ENCODE measurements at places on chromosomes 5 and 9.

DNA sequence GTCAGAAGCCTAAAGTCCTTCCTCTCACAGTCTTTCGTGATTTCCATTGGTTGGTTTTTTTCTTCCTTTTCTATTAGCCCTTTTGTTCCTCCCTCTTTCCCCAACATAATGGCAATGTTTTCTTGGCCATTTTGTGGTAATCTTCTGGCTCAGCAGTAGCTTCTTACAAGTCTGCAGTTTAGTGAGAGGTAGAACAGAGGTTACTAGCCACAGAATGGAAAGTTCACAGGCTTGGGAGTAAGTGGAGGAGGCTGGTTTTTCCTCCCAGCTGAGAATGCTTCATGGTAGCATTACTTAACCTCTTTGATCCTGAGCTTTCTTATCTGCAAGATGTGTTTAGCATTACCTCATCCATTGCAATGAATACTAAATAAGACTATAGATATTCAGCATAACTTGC is 346.9 kb downstream of the NFIB start:
- no peak for DNase-seq

DNA sequence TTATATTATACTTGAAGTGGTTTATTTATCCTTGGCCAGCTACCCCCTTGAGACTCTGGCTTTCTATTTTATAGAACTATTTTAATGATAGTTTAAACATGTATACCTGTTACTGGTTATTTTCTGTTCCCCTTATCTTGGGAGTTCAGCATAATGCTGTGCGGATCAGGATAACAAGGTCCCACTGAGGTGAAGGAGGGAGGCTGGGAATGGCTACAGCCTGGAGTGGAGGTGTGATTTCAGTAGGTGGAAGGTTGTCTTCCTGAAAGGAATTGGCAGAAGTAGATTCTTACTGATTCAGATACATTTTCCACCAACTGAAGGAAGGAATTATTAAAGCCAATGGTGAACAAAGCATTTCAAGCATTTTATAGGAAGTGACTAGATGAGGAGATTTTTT is 38.9 kb downstream of the PAM start:
- no peak for DNase-seq

- DNase-seq, result no peak
Measured at GRCh38 chr9:935348-935965, 41.0 kb upstream of the DMRT3 start.

DNA sequence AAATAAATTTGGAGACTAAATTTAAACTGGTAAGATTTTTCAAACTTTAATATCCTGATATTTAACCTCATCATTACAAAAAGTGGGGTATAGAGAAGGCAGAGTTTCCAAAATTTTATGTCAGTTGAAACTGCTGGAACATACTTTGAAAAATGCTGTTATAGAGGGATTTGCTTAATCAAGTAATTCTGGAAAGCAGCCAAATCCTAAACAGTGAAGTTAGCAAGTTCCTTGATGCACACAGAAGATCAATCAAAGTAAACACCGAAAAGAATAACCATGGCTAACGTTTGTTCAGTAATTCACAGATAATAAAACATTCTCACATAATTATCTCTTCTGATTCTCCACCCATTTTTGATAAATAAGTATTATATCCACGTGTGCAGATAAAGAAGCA is 8.1 kb upstream of the PRR16 start:
- DNase-seq, result no peak

- no peak for DNase-seq
Measured at GRCh38 chr5:34009610-34010009, 1.8 kb upstream of the AMACR start.

GRCh38 chr5:65916636-65917035 is 9.7 kb upstream of the ERBIN start:
- no peak for DNase-seq

GRCh38 chr5:55713871-55714270 is 1.7 kb upstream of the SLC38A9 start:
- no peak for DNase-seq

GRCh38 chr9:104907278-104907951 is 20.5 kb downstream of the ABCA1 start:
- DNase-seq, result no peak

DNA sequence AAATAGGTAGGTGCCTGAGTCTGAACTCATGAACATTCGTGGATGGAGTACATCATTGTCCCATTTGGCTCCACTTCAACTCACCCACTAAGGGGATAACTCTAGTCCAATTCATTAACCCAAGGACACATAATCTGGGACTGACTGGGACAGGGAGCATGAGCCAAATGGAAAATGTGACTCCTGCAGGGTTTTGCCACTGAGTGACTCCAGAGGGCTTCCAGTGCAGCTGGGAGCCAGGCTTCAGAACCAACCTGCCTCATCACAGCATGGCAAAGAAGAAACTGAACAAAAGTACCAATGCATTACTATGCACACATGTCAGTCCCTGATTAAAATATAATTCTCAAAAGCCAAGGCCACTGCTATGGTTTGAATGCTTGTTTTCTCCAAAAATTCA is 159.7 kb upstream of the SNX2 start:
- no peak for DNase-seq
